ENCODE measurements at places on chromosomes 5 and 9.
A peak's percentile ranks its signal among the peaks of the same experiment; 100 is the strongest.

GRCh38 chr5:1226839-1227581 is 1.8 kb downstream of the SLC6A18 start:
- no peak for DNase-seq

GRCh38 chr9:78365748-78366697 is 69.1 kb downstream of the PSAT1 start:
- DNase-seq = no peak

DNA sequence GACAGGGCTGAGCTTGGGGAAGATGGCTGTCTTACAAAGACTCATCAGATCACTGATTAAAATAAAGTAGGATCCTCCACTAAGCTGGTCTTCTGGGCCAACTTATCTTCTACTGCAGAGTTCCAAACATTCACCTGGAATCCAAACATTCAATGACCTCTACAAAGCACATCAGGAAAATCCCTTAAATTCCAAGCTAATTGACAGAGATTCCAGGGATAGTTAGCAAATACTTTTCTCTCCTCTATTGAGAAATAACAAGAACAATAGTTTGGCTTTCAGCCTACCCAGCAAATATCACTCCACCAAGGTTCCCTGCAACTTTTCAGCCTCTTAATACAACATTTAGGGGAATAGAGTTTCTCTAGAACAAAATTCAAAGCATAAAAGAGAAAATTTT is 140.6 kb upstream of the LIFR start:
- no peak for DNase-seq

DNA sequence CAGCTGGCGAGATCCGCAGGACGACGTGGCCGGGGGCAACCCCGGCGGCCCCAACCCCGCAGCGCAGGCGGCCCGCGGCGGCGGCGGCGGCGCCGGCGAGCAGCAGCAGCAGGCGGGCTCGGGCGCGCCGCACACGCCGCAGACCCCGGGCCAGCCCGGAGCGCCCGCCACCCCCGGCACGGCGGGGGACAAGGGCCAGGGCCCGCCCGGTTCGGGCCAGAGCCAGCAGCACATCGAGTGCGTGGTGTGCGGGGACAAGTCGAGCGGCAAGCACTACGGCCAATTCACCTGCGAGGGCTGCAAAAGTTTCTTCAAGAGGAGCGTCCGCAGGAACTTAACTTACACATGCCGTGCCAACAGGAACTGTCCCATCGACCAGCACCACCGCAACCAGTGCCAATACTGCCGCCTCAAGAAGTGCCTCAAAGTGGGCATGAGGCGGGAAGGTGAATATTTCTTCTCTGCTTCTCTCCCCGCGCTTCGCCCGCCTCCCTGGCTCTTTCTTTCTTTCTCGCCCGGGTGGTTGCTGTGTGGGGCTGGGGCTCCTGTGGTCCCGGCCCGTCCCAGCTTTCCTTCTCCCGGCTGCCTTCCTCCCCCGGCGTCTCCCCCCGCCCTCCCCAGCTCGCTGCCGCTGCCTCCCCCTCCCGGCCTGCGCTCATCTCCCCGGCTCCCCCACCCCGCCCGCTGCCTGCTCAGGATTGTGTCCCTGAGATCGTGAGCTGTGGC is 2.2 kb downstream of the NR2F1 start:
- no peak for DNase-seq

DNA sequence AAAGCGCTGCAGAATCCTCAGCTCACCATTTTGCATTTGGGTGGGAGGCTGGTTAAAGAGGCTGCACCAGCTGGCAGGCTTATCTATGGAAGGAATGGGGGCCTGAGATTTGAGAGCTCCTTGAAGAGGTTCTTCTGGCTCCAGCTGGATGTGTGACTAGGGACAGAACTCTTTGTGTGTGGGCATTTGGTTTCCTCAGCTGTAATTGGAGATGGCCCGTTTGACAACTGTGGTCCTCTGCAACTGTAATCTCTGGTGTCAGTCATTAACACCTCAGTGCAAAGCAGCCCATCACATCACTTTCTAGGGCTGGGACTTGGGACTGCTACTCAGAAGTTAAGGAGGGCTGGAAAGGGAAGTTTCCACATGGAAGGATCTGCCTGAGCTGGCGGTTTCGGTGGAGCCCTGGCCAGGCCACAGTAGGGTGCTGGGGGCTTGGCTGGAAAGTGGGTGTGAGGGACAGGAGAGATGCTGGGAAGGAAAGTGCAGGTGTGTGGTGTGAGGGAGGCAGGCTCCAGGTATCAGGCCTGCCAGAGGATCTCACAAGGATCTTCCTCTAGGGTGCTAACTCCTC is 193.8 kb downstream of the GADD45G start:
- no peak for DNase-seq

GRCh38 chr5:86878250-86878649 is 260.5 kb downstream of the COX7C start:
- no peak for DNase-seq

DNA sequence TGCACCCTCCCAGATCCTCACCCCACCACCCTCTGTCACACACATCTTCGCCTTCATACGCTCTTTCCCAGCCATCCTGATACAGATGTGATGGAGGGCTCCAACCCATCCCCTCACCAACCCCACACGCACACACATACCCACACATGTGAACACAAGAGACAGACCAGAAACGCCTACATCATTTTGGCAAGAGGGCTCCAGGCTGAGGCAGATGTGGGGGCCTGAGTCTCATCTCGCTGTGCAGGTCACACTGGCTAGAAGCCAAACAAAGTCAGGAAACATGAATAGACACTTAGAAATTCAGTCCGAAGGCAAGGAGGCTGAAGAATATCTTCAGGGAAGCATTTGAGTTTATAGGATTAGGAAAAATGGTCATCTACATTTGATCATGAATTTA is 6.2 kb downstream of the PRDM12 start:
- no peak for DNase-seq

DNA sequence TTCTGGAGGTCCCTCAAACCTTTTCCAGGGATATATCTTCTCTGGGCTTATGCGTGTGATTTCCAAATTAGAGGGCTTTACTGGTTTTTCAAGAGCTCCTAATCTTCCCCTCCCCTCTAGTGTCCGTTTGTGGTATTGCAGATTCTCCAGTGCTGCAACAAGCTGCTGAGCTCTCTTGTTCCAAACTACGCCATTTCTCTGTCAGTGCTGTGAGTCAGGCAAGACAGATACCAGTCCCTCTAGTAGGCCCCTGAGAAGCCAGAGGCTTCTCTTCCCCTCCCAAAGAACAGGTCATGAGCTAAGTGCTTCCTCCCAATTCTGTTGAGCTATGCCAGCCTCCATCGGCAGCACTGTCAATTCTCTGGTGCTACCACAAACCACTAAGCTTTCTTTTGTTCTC is 149.5 kb downstream of the FANCC start:
- DNase-seq = no peak

GRCh38 chr9:112505086-112505485 is 18.5 kb downstream of the KIAA1958 start:
- no peak for DNase-seq

- no peak for DNase-seq
Observed at GRCh38 chr9:110828264-110828663, 159.7 kb downstream of the MUSK start.

DNA sequence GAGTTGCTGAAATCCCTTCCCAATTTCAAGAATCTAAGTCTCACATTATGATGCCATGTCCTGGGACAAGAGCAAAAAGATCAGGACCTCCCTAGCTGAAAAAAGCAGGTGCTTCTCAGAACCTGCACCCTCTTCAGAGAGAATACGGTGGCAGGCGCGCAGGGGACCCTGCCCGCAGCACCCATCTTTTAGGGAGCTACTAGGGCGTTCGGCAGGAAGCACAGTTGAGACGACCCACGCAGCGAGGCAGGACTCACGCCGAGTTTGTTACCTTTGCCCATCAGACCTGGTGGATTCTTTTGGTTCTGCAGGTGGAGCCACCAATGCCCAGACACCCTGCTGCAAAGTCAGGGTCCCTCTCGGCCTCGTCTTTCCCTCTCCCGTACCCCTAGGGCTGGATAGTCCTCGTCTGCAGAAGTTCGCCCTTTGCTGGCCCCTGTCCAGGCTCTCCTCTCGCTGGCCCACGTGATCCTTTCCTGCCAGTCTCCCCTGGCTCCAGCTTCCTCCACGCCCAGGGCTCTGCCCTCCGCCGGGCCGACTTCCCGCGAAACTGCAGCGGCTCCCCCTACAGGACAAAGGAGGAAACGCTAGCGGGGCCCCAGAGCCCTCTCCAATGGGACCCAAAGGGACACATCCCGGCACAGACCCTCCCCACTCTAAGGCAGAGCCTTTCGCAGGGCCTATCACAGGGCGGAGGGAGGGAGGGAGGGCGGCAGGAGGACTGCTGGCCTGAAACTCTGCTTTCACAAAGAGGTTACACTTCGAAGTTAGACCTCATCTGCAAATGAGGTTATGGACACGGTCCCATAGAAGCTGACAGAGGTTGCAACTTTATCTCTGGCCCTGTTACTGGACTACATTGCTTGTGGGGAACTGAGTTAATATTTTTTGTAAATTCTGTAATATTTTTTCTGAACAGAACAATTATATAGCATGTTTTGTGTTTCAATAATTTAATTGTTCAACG is 28.8 kb downstream of the TMEM174 start:
- DNase-seq = peak; percentile 48

GRCh38 chr5:73007051-73007450 is 51.2 kb downstream of the FCHO2 start:
- DNase-seq = no peak

GRCh38 chr9:38092200-38092524 is 23.1 kb upstream of the SHB start:
- DNase-seq = no peak

GRCh38 chr5:33973271-33973670 is 11.2 kb downstream of the SLC45A2 start:
- DNase-seq = no peak

GRCh38 chr9:32940740-32941139 is 60.7 kb downstream of the APTX start:
- DNase-seq = no peak

GRCh38 chr5:157203417-157203816 is 22.8 kb downstream of the ITK start:
- DNase-seq = no peak

- DNase-seq = no peak
Observed at GRCh38 chr9:93577078-93577974, 942 bp downstream of the PHF2 start.

- no peak for DNase-seq
Observed at GRCh38 chr5:32168460-32169033, 5.6 kb downstream of the GOLPH3 start.

DNA sequence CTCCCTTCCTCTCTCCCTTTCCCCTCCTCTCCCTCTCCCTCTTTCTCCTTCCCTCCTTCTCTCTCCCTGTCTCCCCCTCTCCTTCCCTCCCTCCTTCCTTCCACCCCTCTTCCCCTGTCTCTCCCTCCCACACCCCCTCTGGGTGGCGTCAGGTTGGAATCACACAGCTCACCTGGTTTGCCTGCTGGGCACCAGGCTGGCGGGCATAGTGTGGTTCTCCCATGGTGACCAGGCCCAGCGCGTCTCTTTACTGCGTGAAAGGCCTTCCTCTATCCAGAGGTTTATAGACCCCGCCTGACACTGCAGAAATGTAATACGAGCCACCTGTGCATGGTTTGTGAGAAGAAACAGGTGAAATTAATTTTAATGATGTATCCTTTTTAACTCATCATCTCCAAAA is 76.2 kb downstream of the MRPL36 start:
- no peak for DNase-seq

- DNase-seq = no peak
Observed at GRCh38 chr5:109156885-109157284, 252.9 kb downstream of the PJA2 start.

DNA sequence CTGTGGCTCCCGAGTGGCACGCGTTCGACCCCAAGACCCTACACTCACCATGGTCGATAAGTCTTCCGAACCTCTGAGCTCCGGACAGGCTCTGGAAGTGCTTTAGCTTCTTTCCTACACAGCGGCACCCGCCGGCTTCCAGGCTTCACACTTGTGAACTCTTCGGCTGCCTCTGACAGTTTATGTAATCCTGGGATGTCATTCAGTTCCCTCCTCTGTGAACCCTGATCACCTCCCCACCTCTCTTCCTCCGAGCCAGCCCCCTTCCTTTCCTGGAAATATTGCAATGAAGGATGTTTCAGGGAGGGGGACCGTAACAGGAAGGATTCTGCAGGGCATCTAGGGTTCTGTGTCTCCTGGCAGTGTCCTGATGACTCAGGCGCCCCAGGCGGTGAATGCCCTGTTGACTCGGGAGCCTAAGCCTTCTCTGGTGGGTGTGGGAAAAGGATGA is at the start of gene CD14:
TSS of gene CD14 (minus strand) at position 155 of the 451 bp plus-strand sequence. CDS start at position 51, 104 bp downstream.
- no peak for DNase-seq

- DNase-seq = no peak
Observed at GRCh38 chr9:123472862-123473614, 117.0 kb downstream of the CRB2 start.

DNA sequence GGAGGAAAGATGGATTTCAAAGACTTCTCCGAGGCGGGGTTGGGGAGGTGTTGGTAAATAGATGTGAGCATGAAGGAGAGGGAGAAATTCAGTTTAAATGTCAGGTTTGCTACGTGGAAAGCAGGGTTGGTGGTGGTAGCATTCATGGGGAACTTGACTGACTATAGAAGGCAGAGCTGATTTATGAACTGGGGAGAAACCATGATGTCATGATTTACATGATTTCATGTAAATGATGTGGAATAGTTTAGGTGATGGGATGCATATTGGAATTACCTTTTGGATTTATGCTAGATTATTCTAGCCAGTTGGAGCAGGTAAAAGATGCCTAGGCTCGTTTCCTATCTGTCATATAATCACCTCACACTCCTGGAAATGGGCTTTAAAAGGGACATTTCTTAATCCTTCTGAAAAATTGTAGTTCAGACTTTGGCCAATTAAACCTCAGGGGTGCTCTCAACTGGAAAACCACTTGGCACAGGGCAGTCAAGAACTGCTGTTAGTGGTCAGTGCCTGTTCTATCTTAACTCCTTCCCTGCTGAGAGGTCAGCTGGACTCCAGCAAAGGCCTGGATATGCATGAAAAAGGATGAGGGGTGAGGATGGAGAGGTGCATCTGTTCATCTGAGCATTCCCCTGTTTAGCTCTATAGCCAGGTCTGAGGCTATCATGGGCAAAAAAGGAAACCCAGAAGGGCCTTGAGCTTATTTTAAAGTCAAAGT is 50.1 kb upstream of the BASP1 start:
- no peak for DNase-seq

- DNase-seq = no peak
Observed at GRCh38 chr5:127402361-127402760, 111.8 kb downstream of the MEGF10 start.

- no peak for DNase-seq
Observed at GRCh38 chr9:120755044-120755443, 38.2 kb downstream of the FBXW2 start.

DNA sequence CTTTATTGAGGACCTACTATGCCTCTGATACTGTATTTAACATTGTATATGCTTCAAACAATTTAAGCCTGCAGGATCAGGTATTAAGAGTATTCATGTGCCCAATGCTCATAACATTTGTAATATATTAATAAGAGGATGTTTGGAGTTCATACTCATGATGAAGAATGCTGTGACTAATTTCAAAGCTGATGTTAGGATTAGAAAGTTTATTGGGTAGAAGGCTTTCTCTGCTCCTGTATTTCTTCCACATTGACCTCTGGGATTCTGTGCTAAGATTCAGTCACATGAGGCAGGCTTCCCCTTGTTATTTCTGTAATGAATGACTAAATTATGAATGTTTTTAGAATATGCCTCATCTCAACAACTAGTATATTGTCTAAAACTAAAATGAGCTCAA is 456.4 kb downstream of the NFIB start:
- no peak for DNase-seq

- no peak for DNase-seq
Observed at GRCh38 chr9:76932757-76933156, 26.8 kb upstream of the PRUNE2 start.

GRCh38 chr9:98230789-98231188 is 24.7 kb downstream of the TBC1D2 start:
- DNase-seq = no peak

- DNase-seq = no peak
Observed at GRCh38 chr9:34190996-34191892, 12.4 kb downstream of the UBAP1 start.

GRCh38 chr9:2742214-2742613 is 24.9 kb downstream of the KCNV2 start:
- no peak for DNase-seq
